ENCODE measurements at places on chromosomes 5 and 9.

GRCh38 chr5:169084775-169085174 lies 216.2 kb downstream of the SLIT3 start:
- no peak for DNase-seq

DNA sequence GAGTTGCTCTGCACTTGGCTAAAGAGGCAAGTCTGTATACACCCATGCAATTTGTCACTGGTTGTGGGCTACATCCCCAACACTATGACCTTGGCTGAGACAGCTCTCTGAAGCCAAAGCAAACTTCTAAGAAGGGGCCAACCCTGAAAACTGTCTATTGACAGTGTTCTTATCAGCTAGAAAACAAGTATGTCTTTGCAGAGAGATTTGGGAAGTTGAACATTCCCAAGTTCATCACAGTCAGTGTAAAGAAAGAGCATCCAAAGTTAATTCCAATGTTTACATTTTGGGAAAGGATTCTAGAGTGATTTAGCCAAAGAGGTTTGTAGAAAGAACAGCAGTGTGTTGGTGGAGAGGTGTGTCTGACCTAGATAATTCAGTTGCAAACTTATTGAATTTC lies 711.1 kb upstream of the CHD1 start:
- no peak for DNase-seq

- peak; percentile 62 for DNase-seq
These were observed 5.1 kb downstream of the RGS14 start for GRCh38 chr5:177362610-177363507.

GRCh38 chr5:58653521-58653920 lies 70.6 kb downstream of the RAB3C start:
- no peak for DNase-seq

GRCh38 chr9:137630679-137631078 lies 11.9 kb downstream of the EHMT1 start:
- DNase-seq, result no peak

GRCh38 chr9:34554211-34555001 lies 31.6 kb upstream of the ENHO start:
- no peak for DNase-seq

GRCh38 chr9:97412626-97413385 lies 910 bp downstream of the TDRD7 start:
- DNase-seq, result no peak

DNA sequence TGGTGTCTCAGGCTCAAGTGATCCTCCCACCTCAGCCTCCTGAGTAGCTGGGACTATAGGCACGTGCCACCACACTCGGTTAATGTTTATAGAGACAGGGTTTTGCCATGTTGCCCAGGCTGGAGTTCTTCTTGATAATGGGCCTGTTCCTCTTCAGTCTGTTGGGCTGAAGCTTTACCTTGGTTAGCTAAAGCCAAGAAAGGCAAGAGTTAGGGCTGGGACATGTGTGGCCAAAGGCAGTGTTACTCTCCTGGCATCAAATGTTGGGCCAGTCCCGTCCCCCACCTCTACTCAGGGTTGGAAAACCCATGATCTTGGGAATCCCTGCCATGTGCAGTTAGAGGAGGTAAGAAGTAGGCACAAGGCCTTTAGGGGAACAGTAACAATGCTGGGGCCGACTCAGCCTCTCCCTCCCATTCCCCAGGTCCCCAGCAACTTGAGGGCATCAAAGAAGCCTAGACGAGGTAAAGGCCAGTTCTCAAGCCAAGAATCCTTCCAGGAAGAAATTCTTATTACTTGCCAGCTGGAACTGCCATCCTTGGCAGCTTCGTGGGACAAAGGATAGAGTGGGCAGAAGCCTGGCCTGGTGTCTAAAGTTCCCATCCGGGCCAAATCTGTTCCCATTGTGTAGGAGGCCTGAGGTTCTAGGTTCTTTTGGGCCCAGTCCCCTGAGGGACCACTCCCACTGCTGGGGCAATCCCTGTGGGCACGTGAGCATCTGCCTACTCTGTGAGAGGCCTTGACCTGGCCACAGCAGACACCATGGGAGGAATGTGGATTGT lies 4.5 kb downstream of the EGR1 start:
- no peak for DNase-seq

- DNase-seq, result no peak
These were observed 28.8 kb downstream of the G3BP1 start for GRCh38 chr5:151800532-151800931.

GRCh38 chr5:41508696-41509398 lies 1.6 kb downstream of the PLCXD3 start:
- DNase-seq, result no peak

GRCh38 chr9:119004618-119004990 lies 364.6 kb downstream of the BRINP1 start:
- no peak for DNase-seq

DNA sequence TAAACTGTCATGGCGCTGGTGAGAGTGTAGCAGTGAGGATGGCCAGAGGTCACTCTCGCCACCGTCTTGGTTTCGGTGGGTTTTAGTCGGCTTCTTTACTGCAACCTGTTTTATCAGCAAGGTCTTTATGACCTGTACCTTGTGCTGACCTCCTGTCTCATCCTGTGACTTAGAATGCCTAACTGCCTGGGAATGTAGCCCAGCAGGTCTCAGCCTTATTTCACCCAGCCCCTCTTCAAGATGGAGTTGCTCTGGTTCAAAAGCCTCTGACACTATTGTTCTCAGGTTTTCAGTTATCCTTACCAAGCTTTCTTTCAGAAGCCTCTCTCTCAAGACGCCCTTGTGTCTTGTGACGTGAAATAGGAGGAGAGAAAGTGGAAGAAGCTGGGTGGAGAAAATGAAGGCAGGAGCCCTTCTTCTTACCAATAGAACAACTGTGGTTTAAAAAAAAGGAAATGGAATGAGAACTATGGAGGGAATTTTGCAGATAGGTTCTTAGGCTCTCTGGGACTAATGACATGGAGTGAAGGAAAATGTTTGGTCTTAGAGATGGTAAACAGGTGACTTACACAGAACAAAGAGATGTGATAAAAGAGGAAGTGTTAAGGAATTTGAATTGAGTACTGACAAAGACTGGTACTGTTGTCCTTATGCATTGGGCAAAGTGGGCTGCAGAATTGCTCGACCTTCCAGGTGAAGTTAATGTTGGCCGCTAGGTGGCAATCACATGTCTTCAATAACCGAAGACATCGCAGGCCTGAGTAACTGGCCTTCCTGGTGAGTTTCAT lies 133.3 kb upstream of the RAI14 start:
- DNase-seq, result peak; percentile 15

- DNase-seq, result peak; percentile 72
These were observed 6.3 kb downstream of the PAX5 start for GRCh38 chr9:37027582-37028419.

- peak; percentile 3 for DNase-seq
These were observed 6.4 kb upstream of the JMY start for GRCh38 chr5:79229357-79230174.

DNA sequence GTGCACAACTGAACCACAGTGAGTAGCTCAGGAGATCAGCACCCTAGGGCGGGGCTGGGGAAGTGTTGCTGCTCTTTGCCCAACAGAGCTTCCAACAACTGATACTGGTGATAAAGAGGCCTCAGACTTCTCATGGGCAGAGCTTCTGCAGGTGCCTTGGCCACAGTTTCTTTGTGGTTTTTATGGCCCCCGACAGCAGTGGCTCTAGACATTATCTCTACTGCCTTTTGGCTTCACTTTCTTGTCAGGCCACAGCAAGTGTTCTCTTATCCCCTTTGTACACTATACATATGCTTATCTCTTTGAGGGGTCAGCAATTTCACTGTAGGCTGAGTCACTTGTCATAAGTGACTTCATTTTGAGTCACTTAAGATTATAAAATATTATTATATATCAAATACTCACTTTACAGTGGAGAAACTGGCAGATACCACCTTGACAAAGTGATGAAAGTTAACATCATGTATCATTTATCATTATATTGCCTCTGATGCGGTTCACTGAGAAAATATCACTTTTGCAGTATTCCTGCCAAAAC lies 90.9 kb upstream of the COX7C start:
- no peak for DNase-seq

GRCh38 chr9:13141629-13142028 lies 137.9 kb downstream of the MPDZ start:
- DNase-seq, result no peak

DNA sequence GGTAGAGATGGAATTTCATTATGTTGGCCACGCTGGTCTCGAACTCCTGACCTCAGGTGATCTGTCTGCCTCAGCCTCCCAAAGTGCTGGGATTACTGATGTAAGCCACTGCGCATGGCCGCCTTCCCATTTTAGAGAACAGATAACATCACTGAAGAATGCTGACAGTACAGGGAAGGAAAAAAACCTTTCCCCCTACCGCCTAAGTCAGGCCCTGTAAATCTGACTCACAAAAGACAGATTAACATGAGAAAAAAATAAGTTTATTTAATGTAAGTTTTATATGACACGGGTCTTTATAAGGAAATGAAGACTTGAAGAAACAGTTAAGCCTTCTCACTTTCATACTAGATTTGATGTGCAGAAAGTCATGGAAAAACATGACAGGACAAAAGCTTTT lies 227.2 kb upstream of the ZNF608 start:
- DNase-seq, result no peak

- DNase-seq, result no peak
These were observed 516 bp downstream of the MAST4 start for GRCh38 chr5:66596636-66597182.

DNA sequence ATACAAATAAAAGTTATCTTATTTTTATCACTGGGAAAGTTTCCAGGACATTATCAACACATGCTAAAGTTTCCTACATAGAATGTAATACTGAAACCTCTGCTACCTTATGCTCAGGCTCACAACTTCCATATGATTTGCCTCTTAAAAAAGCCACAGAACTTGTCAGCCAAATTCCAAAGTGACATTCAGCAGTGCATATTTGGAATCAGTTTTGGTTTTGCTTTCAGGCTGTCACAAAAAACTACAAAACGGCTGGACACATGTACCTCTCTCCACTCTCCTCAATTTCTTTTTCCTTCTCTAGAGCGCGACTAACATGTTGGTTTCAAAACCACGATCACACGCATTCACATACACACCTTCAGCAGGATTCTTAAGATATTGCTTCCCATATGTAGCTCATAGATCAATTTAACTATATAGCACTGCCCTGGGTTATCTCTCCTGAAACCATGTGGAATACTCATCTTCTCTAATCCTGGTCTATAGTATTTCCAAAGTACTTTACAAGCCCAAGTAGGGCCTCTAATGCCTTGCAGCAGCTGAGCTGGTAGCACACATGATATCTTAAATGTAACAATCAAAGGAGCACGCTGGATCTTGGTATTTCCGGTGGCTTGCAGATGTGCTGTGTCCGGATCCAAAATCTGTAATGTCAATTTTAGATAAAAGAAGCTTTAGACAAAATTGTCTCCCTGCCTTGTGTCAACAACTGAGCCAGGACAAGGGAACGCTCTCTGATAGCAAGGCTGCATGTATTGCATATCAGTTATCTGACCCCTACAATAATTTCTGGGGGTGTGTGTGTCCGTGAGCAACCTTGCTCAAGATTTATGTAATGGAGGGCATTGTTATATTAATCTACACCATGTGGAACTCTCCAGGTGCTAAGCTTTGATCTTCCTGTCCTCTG lies 203.2 kb downstream of the DMRT2 start:
- DNase-seq, result no peak

GRCh38 chr9:70177121-70177520 lies 81.7 kb upstream of the SMC5 start:
- no peak for DNase-seq

DNA sequence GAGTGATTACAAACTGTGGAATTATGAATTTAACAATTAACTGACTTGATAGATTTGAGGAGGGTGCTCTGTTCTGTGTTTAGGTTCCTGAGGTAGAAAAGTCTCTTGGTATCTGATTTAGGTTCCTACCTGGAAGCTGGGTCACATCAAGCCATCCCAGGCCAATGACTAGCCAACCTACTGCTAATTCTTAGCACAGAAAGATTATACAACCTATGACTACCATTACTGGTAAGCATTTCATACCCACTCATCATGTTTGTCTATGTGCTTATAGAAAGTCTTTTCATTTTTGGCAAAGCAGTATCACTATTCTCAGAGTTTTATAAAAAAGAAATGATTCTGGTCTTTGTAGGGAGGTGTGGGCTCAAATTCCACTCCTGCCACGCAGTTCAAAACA lies 49.7 kb downstream of the GNAQ start:
- no peak for DNase-seq

- no peak for DNase-seq
These were observed 107.8 kb downstream of the SMIM23 start for GRCh38 chr5:171893290-171893886.

DNA sequence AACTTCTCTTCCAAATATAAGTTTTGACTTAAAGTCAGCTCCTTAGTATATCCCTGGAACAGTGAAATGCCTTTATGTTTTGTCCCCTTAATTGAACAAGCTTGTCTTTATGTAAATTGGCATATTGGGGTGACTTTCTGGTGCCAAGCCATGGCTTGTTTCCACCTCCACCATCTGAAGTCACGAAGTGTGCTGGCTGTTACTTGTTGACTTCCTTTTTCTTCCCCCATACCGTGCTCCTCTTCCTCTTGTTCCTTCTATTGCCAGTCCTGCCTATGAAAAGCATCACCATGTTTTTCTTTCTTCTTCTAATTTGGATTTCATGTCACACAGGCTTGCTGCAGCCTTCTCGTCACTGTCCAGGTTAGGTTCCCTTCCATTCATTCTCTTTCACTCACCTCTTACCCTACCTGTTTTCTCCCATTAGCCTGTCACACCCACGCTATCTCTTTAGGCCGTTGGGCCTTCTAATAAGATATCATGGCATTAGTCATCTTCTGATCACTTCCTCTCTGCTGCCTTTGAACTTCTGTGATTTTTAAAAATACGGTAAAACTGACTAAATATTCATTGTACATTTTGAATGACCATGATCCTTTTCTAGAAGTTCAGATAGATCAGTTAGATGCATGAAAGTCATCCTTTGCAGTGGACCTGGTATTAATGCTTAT lies 48.1 kb downstream of the IQGAP2 start:
- no peak for DNase-seq
